Fibroblast of skin of right biceps (primary cell): ENCODE measurements at places on chromosomes 4 and X.

DNA sequence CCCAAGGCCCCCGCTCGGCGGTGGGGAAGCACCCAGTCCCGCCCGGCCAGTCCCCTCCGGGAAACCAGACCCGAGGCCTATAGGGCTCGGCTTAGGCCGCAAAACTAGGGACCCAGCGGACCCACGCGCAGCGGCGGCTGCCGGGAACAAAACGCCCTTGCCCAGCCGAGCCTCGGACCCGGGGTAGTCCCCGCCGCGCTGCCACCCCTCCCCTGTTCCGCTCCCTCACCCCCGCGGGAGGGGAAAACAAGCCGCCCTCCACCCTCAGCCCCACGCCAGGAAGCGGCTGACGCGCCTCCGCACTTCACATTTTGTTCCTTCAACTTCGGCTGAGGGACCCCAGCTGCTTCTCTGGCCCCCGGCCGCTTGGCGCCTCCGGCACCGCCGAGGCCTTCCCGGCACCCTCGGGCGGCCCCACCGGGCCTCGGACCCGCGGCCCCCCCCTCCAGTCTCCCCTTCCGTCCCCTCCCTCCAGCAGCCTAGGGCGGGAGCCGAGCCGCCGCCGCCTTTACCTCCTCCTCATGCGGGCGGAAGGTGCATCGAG, 694 bp downstream of the PDS5A start:
- peak; percentile 18 for DNase-seq

- no peak for DNase-seq
These were observed 119.0 kb upstream of the WDR17 start for GRCh38 chr4:175946472-175947116.

DNA sequence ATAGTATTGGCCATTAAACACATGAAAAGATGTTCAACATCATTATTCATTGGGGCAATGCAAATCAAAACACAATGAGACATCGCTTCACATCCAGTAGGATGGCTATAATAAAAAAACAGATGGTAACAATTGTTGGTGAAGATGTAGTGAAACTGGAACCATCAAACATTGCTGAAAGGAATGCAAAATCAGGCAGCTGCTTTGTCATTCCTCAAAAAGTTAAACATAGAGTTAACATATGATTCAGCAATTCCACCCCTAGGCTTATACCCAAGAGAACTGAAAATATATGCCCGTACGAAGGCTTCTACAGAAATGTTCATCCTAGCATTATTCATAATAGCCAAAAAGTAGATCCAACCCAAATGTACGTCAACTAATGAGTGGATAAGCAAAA, 144.0 kb upstream of the NAP1L5 start:
- DNase-seq, result peak; percentile 78

DNA sequence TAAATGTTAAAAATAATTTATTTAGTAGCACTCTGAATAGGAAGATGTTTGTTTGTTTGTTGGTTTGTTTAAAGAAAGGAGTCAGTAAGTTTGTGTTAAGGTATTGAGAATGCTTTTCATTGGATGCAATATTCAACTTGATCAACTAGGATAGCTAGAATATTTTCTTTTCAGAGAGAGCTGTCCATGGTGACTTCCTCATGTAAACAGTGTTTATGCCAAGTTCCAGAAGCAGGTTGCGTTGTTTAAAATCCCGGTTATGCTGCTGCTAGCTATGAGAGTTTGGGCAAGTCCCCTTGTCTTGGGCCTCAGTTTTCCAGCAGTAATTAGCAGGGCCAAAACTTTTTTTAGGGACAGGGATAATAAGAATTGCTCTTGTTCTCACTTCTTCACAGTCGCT, 876.2 kb upstream of the HS3ST1 start:
- DNase-seq, result no peak

GRCh38 chrX:155645180-155645579, 32.4 kb upstream of the TMLHE start:
- DNase-seq, result no peak

DNA sequence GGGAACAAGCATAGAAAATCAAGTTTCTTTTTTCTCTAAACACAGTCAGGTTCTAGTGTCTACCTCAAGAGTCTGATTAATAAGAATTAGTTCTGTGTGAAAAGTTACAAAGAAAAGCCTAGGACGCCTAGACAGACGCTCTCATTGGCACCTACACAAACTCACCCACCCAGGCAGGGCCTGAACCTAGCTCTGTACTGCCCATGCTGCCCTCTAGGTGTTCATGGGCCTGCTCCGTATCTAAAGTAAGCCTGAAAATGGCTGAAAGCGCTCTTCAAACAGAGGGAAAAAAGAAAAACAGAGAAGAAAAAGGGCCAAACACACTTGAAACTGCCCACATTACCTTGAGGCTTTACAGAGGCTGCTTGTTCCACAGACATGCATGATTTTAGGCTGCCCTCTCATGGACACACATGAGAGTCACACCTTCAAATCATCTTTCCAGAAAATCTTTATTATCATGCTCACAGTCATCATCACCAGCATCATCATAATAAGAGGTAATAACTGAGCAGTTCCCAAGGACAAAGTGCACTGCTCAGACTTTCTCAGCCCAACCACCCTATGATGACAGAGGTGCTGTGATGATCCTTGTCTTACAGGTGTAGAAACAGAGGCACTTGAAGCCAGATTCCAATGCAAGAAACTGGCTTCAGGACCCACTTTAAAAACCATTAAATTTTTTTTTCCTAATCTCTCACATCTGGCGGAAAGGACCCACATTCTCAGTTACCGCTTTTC, 49.6 kb downstream of the MAP7D2 start:
- DNase-seq, result peak; percentile 59

DNA sequence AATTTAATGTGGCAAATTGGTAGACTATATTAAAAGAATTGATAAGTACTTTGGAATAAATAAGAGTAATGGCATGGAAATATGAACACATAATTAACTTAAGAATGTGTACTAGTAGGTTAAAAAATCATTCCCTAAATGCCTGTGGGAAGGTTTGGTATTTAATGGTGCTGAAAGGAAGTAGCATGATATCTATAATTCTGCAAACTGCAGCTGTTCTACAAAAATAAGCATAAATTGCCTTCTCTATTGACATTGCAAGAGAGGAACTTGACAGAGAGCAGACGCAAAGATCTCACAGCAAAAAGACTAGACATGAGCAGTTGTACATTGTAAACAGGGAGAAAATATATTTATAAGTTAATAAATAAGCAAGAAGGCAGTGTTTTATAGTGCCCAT, 752.5 kb upstream of the PCDH10 start:
- DNase-seq, result peak; percentile 6

DNA sequence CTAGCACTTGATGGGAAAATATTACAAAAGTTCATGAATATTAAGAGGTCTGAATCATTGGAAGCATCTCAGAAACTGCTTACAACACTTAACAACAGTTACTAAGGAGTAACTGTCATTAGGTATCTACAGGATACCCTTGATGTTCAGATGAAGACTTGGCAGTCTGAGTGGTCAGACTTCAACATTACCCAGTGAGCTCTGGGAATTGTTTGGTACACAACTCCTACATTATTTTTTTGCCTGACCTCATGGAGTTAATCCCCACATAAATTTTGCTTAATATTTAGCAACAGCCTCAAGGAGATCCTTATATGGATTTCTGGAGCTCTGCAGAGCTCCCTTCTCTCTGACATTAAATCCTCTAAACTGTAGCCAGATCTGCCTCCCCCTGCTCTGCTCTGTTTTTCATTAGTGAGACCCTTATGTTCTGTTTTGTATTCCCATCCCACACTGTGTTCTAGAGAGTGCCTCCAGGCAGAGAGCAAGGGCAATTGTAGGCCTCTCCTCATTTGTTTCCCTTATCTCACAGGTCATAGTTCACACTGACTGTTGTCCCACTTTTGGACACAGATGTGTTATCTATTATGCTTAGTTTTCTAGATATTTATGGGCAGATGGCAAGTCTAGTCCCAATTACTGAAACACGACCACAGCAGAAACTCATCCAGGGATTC, 368.8 kb downstream of the GASK1B start:
- DNase-seq, result no peak

- no peak for DNase-seq
These were observed 1831.1 kb upstream of the IGFBP7 start for GRCh38 chr4:58941286-58941685.

GRCh38 chr4:165131247-165131832, 18.7 kb upstream of the TMEM192 start:
- DNase-seq, result peak; percentile 60

DNA sequence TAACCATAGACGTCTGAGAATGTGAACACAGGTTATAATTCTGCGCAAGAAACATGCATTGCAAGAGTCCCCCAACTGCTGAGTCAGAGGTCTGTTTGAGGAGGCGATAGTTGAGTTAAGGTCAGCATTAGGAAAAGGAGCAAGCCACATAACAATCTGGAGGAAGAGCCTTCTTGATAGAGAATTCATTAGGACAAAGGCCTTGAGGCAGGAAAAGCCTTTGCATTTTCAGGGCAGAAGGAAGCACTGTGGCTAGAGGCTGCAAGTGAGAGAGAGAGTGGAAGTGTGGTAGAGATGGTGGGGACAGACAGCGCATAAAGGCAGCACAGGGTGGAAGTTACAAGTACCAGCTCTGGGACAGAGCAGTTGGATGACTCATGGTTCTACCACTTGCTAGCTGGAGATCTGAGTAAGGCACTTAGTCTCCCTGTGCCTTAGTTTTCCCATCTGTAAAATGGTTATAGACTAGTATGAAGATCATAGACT, 125.8 kb upstream of the LNX1 start:
- DNase-seq, result peak; percentile 82

- no peak for DNase-seq
These were observed 177.0 kb upstream of the RASGEF1B start for GRCh38 chr4:81648576-81649275.

- no peak for DNase-seq
These were observed 24.7 kb upstream of the NEUROG2 start for GRCh38 chr4:112540695-112541094.

DNA sequence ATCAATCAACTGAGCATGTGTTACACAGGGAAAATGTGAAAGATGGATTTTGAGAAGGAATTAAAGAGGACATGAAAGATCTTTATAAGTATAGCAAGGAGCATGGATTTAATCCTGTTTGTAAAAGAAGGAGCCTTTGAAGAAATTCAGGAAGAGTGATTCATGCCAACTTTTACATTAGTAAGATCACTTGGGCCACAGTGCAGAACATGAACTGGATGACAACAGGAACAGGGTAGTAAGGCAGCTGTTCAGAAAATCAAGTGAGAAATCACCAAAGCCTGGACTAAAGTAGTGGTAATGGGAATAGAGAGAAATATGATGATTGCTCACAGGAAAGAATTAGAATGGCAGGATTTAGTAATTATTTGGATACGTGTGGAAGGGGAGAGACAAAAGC, 265.7 kb upstream of the PCDH7 start:
- DNase-seq, result no peak

GRCh38 chrX:3577551-3577950, 135.9 kb downstream of the PRKX start:
- DNase-seq, result no peak

GRCh38 chr4:111636961-111637585, 508.2 kb upstream of the FAM241A start:
- DNase-seq, result no peak

DNA sequence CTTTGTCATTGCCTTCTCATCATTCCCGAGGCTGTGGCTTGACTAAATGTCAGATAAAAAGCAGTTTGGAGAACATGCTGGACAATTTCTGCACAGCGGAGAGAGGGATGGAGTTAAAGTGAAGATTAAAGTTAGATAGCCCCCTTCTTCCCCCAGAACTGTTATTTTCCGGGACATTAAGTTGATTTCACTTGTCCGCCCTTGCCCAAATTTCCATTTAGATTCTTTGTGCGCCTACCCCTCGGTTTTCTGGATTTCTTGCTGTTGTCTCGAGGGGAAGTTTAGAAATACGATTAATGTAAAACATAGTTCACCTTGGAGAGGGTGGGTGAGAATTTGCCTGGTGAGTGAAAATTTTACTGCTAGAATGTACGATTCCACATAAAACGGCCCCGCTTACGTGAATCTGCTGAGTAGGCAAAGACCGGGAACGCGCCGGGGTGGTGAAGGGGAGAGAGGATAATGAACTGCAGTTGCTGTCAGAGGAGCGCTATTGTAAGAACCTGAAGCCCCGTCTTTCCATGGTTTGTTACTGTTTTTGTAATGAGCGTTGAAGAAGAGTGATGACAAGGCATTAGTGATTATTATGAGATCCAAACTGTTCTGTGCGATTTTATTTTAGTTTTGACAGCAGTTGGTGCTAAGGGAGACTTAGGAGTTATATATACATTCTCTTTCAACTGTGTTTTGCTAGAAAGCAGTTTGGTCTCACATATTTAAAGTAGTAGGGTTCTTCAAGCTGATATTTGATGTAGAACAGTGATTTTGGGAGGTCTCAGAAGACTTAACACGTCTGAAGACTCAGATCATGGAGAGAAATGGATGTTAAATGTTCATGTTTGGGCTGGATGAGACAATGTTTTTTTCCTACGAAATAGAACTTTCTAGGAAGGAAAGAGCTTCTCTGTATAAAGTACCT, 73.0 kb downstream of the AFF1 start:
- DNase-seq, result peak; percentile 55

GRCh38 chr4:77917601-77918000, 55.0 kb downstream of the MRPL1 start:
- DNase-seq, result no peak

GRCh38 chr4:144338148-144338547, 197.6 kb upstream of the GYPA start:
- peak; percentile 36 for DNase-seq

DNA sequence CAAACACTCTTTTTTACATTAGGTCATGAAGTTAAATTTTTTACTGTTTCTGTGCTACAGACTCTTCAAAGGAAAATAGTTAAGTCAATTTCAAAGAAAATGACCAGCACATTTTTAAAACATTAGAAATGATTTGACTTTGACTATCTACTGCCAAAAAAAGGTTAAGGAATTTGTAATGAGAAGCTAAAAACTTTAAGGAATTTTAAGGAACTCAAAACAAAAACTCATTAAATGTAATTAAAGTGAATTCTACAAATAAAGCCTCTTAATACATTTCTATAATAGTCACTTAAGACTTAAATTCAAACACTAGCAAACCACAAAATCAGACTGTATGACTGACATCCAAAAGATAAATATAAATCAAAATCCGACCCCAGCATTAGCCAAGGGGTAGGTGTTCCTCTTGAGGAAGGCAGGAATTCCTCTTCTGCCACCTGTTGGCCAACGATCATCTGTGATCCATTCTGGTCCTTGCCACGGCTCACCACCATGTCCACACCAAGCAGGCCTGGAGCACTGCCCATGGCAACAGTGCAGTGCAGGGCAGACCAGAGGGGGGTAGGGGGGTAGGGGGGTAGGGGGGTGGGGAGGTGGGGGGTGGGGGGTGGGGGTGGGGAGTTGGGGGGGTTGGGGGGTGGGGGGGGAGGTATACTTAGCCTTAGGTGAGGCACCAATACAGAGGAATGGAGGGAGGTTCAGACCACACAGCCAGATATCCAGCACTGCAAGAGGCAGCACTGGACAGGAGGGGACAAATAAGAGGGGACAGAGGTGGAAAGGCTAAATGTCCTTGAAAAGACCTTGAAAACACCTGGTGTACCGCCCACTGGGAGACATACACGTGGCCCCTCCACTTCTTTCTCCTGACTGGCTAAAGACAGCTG, 287.4 kb downstream of the CHIC1 start:
- peak; percentile 3 for DNase-seq

- DNase-seq, result peak; percentile 8
These were observed 1.1 kb upstream of the SLC10A7 start for GRCh38 chr4:146522869-146523205.
